ENCODE measurements at places on chromosomes 3 and 15.

- DNase-seq = no peak
These were observed 130.2 kb downstream of the IL1RAP start for GRCh38 chr3:190644035-190644434.

DNA sequence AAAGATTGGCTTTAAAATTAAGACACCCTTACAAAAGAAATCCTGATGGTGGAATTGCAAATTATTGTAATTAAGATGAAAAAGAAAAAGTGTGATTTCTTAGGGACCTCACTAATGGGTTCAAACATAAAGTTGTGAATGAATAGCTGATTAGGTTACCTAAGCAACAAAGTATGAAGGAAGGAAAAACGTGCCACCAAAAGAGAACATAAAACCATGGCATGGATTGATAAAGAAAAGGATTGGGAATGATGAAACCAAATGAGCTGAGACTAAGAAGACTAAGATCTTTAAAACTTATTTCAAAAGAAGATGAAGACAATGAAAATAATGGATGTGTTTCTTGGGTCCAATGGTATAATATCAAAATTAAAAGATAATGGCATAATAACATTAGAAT lies 32.2 kb upstream of the GUCA1C start:
- no peak for DNase-seq

- no peak for DNase-seq
These were observed 45.3 kb downstream of the CAPN3 start for GRCh38 chr15:42404461-42405235.

GRCh38 chr15:77027697-77028450 lies 32.9 kb downstream of the PSTPIP1 start:
- no peak for DNase-seq

DNA sequence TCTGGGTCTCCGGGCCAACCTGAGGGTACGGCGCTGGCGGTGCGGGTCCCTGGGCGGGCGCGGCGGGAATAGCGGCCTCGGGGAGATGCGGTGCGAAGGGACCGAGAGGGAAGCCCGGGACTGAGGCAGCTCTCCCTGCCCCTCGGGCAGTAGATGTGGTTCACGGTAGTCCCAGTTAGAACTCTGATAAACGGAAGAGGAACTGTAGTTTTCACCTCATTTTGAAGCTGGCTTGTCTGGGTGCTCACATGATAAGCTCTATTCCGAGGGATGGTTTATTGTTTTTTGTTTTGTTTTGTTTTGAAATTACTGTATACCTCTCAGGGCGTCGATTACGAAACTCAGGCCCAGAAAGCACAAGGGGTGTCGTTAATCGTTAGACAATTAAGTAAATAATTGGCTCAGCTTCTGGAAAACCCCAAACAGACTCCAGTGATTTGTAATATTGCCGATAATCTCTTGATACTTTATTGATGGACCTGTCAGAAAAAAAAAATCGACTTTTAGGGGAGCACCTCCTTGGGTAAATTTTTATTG lies 413 bp downstream of the NUSAP1 start:
- DNase-seq = peak; percentile 43

- no peak for DNase-seq
These were observed 169.7 kb upstream of the TMCO5A start for GRCh38 chr15:37764733-37765191.

DNA sequence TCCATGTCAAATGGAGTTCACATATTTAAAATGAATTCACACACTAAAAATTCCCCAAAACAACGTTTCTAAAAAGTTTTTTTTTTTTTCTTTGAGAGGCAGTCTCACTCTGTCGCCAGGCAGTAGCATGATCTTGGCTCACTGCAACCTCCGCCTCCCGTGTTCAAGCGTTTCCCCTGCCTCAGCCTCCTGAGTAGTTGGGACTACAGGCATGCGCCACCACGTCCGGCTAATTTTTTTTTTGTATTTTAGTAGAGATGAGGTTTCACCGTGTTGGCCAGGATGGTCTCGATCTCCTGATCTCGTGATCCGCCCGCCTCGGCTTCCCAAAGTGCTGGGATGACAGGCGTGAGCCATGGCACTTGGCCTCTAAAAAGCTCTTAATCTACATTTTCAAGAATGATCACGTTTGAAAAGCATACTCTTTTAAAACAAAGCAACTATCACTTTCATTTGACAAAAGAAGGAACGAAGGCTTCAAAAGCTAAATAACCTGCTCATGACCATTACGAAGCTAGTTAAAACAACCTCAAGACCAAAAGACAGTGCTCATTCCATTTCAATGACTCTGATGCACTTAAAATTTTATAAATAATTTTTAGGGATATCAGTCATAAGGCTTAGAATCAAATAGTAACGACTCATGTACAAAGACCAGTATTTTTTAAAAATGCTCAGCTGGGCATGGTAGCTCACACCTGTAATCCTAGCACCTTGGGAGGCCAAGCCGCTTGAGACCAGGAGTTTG lies 5.5 kb downstream of the UBE3A start:
- DNase-seq = no peak

GRCh38 chr3:157079676-157080369 lies 80.1 kb downstream of the CCNL1 start:
- no peak for DNase-seq

DNA sequence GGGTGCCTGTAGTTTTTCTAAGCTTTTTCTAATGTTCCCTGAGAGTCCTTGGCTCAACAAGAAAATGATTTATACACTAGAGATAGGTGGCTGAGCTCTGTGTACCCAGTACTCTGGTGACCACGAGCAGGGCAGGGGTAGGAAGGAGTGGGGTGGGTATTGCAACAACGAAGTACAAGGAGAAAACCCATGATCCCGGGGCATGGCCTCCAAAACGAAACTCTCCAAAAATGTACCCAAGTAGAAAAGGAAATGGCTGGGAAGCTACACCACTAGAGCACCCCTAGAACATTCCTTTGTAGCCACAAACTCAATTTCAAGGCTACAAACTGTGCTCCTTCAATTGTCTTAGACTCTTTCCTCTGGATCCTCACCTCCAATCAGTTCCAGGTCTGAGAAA lies 138.9 kb downstream of the DUT start:
- DNase-seq = no peak

DNA sequence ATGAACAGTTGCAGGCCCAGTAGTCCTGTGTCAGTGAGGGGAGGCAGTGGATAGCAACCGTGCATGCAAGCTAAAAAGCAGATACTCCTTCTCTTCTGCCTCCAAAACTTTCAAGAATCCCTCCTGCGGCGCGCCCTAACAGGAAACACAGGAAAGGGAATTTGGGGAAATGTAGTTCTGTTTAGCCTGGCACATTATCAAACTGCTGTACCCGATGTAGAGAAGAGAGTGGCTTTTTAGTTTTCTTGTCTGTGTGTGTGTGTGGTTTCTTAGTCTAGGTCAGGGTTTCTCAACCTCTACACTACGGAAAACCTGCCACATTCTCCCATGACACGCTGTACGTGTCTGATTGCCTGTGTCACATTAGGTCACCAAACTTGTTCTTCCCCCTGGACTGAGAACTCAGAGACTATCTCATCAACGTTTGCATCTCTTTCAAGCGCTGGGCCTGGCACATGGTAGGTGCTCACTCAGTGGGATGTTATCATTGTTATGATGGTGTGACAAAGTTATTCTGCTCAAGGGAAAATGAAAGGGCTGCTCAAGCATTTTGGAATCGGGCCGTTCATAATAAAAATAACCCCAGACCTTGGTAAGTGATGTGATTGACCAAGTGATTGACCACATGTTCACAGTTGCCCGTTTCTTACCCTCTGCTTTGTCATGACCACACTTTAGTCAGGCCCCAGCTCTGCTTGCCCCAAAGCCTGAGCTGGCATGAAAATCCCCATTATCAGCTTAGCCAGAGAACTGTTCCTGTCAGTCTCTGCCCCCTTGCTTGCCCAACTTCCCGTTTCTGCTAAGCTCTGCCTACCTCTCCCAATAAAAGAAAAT lies 33.2 kb downstream of the TM4SF4 start:
- DNase-seq = no peak

DNA sequence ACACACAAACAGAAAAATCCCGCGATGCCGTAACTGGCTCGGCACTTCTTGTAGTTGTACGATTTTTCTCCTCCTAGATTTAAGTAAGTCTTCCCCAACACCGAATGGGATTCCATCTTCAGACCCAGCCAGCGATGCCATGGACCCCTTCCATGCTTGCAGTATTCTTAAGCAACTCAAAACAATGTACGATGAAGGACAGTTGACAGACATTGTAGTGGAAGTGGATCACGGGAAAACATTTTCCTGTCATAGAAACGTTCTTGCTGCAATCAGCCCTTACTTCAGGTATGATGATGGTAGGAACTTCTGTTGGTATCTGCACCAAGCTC lies 763 bp downstream of the KBTBD8 start:
- no peak for DNase-seq

DNA sequence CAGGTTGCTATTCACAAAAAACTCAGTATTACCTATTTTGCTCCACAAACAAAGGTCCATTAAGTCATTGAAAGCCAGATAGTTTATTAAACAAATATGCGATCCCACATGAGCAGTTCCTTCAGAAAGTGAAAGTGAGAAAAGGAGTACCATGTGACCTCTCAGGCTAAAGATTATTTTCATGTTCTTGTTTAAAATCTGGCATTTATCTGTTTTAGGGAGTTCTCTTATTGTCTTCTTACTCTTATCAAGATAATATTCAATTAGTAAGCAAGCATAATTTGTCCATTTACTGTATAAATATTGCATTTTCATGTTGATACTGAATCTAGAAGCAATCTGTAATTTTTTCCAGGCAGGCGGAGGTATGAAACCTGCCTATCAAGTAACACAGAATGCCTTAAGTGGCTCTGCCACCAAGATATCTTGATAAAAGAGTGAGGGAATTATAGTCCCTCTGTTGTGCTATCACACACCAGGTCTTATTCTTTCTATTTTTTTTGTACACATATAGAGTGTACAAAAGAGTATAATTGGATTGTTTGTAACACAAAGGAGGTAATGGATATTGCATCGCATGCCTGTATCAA lies 20.1 kb upstream of the PLSCR5 start:
- DNase-seq = no peak

- DNase-seq = no peak
These were observed 964.9 kb upstream of the NR2F2 start for GRCh38 chr15:95365511-95366107.

DNA sequence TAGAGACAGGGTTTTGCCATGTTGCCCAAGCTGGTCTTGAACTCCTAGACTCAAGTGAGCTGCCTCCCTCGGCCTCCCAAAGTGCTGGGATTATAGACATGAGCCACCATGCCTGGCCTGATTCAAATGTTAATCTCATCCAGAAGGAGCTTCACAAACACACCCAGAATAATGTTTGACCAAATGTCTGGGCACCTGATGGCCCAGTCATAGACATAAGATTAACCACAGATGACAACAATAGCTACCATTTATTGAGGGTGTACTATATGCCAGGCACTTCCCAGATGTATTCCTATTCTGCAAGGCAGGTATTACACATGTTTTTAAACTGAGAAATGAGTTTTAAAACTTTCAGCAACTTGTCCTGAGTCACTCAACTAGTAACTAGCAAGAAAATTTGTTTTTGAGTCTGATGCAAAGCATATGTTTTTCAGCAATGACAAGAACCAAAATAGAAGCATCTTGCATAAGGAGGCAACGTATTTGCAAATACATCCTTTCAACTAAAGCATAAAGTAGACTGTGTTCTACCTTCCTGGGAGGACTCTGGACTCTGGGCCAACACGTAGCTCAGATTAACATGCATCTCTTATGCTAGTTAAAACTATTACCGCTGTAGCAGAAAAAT lies 8.1 kb upstream of the SPG21 start:
- no peak for DNase-seq

DNA sequence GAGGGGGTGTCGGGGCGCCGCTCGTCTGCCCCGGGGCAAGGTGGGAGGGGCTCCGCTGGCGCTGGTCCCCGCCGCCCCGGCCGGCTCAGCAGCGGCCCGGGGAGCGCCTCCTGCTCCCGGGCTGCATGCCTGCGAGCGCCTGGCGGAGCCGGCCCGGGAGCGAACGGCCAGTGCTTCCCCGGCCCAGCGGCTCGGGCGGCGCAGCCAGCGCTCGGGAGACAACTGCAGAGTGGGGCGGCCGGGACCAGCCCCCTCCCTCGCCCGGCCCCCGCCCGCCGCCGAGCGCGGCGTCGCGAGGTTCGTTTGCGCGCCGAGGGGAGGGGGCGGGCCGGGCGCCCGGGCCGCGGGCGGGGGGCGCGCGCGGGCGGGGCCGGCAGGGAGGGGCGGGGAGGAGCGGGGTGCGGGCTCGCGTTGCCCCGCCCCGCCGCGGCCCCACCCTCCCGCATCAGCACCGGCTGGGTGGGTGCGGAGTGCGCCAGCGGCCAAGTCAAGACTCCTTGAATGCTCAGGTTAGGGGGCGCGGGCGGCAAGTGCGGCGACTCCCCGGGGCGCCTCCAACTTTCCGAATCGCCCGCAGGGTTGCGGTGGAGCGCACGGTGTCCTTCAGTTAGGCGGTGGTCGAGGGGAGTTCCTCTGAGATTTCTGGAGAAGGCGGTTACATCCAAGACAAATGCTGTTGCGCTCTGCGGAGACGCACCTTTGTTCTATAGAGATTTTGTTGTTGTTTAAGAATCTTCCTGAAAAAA lies at the start of gene RGMA:
Gene RGMA, minus strand, starts transcription at position 231 of the 746 bp plus-strand sequence. CDS start 279 bp downstream, outside the sequence.
- DNase-seq = peak; percentile 20

DNA sequence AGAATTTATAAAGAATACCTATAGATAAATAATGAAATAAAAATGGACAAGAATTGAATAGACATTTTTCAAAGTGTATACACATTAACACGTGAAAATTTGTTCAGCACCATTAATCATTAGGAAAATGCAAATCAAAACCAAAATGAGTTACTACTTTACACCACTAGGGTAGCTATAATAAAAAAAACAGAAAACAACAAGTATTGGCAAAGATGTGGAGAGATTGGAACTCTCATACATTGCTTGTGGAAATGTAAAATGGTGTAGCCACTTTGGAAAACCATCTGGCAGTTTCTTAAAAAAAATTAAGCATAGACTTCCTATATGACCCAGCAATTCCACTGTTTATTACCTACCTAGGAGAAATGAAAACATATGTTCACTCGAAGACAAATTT lies 172.8 kb upstream of the P2RY1 start:
- DNase-seq = no peak

GRCh38 chr3:26703519-26703918 lies 80.9 kb downstream of the LRRC3B start:
- DNase-seq = no peak

DNA sequence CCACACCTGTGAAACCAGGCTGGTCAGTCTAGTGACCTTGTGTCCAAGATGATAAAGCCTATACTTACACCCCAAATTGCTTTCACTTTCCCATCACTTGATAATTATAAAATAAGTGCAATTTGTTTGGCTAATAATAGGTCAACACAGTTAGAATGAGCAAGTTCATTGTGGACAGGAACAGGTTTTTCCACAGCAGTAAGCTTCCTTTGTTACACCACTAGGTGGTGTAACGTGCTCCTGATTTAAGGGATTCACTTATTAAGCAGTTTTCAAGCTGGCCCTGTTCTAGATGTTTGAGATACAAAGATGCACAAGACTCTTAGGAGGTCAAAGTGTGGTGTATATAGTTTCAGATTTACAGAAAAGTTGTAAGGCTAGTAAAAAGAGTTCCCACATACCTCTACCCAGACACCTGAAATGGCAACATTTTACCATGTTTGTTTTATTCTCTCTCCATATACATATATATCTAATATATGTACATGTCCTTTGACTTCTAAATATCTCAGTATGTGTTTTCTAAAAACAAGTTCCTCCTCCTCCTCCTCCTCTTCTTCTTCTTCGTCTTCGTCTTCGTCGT lies 6.8 kb upstream of the MFSD1 start:
- peak; percentile 16 for DNase-seq

Data from NCI-H526 treated with DMSO at 0.1 percent for 48 hours (cell line).